Fibroblast of the conjunctiva (primary cell): ENCODE measurements at places on chromosomes 7 and 10.

DNA sequence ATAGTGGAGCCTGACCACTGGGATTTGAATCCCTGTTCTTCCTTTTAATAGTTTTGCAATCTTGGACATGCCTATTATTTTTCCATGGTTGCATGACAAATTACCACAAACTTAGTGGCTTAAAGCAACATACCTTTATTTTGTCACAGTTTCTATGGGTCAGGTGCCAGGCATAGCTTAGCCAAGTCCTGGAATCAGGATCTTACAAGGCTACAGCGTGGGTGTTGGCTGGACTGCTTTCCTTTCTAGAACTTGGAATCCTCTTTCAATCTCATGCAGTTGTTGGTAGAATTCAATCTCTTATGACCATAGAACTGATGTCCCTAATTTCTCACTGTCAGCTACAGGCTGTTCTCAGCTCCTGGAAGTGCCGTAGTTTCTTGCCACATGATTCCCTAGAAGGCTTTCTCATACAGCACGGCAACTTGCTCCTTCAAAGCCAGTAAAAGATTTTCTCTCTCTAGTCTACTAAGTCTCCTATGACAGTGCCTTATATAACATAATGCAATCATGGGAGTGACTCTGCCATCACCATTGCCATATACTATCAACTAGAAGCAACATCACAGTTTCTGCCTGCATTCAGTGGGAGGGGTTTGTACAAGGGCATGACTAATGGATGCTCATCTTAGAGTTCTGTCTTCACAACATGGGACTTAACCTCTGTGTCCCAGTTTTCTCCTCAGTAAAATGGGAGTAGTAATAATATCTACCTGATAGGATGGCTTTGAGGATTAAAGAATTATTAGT, 243.4 kb upstream of the FZD1 start:
- DNase-seq = no peak

DNA sequence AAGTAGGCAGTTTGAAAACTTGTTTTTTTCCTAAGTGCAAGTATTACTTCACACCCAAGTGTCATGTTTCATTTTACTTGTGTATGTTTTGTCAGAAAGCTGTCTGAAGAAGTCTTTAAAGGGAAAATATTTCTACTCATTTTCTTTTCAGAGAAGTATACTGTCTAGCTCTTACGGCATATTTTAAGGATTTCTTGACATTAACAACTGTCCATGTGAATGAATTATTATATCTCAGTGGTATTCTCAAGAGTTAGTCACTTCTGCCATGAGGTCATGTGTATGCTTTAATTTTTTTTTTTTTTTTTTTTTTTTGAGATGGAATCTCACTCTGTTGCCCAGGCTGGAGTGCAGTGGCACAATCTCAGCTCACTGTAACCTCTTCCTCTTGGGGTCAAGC, 229.5 kb downstream of the BICC1 start:
- DNase-seq = no peak

GRCh38 chr10:71565284-71566000, 154.1 kb downstream of the C10orf105 start:
- no peak for DNase-seq

DNA sequence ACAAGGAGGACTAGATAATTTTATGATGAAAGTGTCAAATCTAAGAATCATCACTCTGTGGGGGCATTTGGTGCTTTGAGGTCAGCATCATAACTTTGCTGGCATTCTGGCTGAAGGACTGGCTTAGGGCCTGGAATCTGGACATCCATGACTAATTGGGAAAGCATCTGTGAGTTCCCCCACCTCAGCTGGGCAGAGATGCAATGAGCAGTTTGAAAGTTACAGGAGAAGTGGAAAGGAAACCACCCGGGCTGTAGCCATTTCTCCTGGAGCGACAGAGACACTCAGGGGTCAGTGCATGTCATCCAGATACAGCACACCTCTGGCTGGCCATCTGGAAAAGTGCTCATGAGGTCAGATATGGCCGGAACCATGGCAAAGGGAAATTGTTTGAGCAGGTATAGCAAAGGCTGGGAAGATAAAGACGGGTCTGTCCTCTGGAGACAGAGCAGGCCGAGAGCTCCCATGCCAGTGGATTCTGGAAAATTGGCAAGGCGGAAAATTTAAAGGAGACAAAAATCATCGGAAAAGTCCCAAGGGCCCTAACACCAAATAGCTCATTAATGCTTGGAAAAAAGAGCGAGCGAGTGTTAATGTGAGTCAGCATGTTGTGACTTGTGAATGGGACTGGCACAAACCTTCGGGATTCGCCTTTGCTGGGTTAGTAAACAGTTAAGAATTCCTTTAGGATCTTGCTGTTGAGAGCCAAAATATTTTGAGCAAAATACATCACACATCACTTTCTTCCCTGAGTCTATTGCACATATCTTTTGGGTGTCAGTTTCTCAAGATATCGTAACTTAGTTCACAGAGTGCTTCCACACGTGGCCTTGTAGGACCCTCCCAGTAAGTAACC, 188.4 kb upstream of the AGK start:
- DNase-seq = peak; percentile 14

- DNase-seq = no peak
These were observed 176.3 kb downstream of the PKD1L1 start for GRCh38 chr7:47771990-47772360.

DNA sequence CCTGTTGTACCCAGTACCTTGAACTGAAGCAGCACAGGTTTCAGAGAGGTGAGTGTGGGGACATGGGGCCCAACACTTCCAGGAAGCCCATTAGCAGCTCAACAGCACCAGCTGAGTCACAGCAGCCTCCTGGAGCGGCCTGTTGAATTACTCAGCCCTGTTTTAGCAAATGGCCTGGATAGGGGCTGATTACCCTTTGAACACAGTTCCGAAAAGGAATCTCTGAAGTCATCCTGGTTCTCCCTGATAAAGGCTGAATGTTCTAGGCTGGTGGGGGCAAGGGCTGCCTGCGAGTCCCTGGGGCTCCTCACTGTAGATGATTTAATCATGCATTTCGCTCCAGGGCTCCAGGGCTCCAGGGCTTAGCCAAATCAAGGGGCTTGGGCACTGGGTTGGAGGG, 287.5 kb downstream of the GRID1 start:
- no peak for DNase-seq

- DNase-seq = no peak
These were observed 24.4 kb upstream of the C10orf67 start for GRCh38 chr10:23368816-23369640.

GRCh38 chr7:26668821-26669220, 195.6 kb downstream of the SKAP2 start:
- no peak for DNase-seq

GRCh38 chr10:7333961-7334641, 76.7 kb downstream of the SFMBT2 start:
- no peak for DNase-seq

- DNase-seq = no peak
These were observed 9.6 kb downstream of the INMT start for GRCh38 chr7:30761214-30762156.

GRCh38 chr7:85508642-85509410, 322.0 kb upstream of the SEMA3D start:
- peak; percentile 49 for DNase-seq

- DNase-seq = no peak
These were observed 142.6 kb downstream of the SLC25A13 start for GRCh38 chr7:96179341-96179740.

DNA sequence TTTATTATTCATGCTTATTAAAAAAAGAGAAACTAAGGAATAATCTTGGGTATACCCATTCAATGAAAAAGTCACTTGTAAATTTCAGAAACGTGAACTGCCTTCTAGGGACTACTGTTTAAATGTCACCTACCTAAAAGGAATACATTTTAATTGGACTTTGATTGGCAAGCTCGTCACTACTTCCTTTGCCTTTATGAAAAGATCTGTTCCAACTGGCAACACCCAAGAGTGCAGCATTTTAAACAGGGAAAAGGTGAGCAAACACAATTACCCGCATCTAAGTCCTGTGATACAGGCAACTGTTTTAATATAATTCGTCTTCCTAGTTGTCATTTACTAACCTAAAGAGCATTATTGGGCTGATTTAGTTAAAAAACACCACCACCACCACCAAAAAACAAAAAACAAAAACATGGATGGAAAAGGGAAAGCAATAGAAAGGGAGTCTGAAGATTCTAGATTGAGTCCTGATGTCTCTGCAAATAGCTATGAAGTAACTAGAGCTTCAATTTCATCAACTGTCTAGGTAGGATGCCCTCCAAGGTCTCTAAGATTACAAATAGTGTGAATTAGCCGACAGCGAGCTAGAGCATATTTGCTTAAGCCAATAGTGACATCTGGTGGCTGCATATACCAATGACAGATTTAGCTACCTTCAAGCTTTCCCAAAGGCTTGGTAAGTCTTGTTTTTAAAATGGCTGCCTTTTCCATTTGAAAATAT, 33.8 kb upstream of the ICA1 start:
- DNase-seq = peak; percentile 78

- DNase-seq = no peak
These were observed 30.1 kb downstream of the NEUROD6 start for GRCh38 chr7:31310321-31310935.

GRCh38 chr7:132256721-132257212, 319.5 kb downstream of the PLXNA4 start:
- no peak for DNase-seq

DNA sequence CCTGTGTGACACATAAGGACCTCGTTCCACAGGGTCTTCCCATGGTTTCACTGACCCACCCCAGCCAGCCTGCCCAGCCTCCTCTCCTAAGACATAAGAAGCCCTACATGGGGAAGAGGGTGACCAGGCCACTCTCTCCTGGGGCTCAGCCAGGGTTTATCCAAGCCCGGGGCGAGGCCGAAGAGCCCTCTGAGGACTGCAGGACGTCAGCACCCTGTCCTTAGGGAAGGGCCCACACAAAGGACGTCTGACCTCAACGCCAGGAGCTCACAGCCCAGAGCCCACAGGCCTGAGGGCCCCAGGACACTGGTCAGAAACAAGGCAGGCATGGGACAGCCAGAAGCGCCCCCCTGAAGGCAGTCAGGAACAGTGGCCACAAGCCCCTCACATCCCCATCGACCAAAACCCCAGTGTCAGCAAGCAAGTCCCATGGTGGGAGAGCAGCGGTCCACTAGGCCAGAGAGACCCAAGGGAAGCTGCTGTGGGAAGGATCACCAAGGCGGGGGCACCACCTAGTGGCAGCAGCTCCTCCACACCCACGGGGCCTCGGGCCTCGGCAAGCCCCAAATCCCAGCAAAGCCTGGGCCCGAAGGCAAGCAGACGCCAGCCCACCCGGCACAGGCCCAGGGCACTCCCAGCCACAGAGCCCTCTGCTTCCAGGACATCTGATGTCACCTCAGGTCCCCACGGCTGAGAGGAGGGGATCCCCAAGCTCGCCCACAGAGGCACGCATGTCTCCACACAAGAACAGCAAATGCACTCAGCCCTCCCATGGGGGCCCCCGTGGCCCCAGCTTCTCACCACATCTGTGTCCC, 23.4 kb downstream of the MAD1L1 start:
- DNase-seq = peak; percentile 63

DNA sequence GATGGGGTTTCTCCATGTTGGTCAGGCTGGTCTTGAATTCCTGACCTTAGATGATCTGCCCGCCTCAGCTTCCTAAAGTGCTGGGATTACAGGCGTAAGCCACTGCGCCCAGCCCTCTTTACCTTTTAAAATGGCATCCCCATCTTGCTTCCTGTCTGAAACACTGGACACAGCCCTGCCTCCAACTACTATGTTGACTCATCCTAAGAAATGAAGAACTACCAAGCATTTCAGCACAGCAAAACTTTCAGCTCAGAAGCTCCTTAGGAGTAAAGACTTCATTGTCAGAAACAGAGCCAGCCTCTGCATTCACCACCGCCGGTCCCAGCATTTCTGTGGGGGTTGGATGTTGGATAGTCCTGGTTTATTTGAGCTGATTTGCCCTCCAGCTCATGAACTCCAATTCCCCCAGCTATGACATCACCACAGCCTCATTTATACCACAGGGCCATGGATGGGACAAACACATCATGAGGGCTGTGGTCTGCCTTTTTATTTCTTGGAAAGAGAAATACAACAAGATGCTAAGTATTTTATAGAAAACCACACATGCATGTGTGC, 123.5 kb downstream of the ADCY1 start:
- DNase-seq = no peak

- DNase-seq = no peak
These were observed 175.9 kb downstream of the ZMYND11 start for GRCh38 chr10:310976-311639.

DNA sequence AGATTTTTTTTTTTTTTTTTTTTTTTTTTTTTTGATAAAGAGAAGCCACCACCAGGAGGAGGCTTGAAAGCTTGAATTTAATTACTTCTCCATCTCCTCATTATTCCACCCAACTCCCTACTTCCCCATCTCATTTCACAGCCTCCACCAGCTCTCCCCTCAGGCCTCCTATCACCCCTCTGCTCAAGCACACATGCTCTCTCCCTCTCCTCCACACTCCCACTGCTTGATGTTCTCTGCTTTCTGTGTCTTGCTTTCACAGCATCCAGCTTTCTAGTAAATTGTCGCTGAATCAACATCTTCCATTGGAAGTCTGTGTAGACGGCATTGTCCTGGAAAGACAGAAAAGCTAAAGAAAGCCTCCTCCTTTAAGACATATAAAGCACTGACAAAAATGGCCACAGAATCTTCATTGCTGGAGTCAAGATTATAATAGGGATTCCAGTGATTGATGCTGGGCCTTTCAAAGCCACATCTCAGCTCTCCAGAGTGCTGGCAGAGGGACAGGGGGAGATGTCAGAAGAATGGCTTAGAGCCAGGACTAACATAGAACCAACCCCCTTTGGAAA, 58.3 kb downstream of the DOCK4 start:
- no peak for DNase-seq

DNA sequence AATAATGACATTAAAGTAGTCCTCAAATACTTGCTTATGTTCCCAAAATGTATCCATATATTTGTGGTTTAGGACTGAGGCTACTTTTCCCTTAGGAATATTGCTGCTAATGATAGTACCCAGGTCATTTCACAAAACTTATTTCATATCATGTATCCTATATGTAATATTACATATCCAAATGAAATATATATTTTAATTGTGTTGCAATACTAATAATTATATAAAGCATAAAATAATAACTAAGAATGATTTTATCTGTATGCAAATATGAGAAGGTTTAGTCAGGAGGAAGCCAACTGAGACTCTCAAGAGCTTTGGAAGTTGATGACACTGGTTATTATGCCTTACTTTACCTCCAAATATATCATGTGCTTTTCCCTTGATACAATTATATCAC, 231.5 kb upstream of the KLF14 start:
- no peak for DNase-seq

DNA sequence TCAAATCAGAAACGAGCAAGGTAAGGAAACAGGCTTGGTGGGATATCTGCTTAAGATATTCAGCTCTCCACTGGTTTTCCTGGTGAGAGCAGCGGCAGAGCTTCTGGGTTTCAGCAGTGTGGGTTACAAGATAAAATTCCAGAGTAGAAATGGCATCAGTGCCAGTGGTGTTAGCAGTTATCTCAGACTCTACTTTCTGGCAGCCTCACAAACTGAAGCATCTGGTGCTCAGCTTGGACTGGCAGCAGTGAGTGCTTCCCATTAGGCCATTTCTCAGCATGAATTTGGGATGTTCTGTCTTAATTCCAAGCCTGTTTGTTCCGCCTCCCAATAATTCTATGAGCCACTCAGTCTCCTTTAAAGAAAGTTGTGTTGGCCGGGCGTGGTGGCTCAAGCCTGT, 6.9 kb upstream of the GSTO2 start:
- no peak for DNase-seq

GRCh38 chr10:119377958-119378736, 164.4 kb downstream of the RGS10 start:
- DNase-seq = no peak
